Stimulated activated CD4-positive, alpha-beta T cell treated with anti-CD3 and anti-CD28 coated beads, Interleukin-1b, Interleukin-23, amount 100 ng/mL, for 4 hours (primary cell): ENCODE measurements at places on chromosomes 1 and 21.

DNA sequence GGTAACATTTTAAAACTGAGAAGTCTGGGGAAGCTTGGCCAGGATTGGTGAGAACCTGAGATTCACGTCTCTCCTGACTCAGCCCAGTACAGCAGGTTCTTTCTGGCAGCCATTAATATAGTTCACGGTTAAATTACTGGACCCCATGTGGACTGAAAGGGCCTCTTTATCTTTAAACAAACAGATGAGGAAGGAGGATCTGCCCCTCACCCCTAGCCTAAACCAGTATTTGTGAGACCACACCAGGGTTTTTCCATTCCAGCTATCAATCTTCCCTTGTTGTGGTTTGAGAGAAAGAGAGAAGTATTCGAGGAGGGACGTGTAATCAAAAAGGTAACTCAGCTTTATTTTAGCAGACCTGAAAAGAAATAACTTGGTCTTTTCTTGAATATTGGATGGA lies 137.1 kb downstream of the PROX1 start:
- no peak for DNase-seq

- no peak for DNase-seq
Measured at GRCh38 chr1:183841950-183842794, 37.3 kb downstream of the RGL1 start.

DNA sequence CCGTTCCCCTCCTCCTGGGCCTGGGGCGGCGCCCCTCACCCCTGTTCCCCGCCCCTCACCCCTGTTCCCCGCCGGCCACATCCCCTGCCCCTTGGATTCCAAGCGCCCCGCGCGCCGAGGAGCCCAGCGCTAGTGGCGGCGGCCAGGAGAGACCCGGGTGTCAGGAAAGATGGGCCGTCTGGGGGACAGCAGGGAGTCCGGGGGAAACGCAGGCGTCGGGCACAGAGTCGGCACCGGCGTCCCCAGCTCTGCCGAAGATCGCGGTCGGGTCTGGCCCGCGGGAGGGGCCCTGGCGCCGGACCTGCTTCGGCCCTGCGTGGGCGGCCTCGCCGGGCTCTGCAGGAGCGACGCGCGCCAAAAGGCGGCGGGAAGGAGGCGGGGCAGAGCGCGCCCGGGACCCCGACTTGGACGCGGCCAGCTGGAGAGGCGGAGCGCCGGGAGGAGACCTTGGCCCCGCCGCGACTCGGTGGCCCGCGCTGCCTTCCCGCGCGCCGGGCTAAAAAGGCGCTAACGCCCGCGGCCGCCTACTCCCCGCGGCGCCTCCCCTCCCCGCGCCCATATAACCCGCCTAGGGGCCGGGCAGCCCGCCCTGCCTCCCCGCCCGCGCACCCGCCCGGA lies at the start of gene TP73:
TSS of gene TP73 (plus strand) at position 587 of the 618 bp plus-strand sequence. CDS start 29,850 bp downstream, outside the sequence.
- DNase-seq, result no peak

GRCh38 chr21:17901458-17902079 lies 82.4 kb upstream of the C21orf91 start:
- no peak for DNase-seq
